ENCODE measurements at places on chromosomes 3 and 15.

- DNase-seq: no peak
Observed at GRCh38 chr3:174495311-174495710, 363.8 kb upstream of the NAALADL2 start.

DNA sequence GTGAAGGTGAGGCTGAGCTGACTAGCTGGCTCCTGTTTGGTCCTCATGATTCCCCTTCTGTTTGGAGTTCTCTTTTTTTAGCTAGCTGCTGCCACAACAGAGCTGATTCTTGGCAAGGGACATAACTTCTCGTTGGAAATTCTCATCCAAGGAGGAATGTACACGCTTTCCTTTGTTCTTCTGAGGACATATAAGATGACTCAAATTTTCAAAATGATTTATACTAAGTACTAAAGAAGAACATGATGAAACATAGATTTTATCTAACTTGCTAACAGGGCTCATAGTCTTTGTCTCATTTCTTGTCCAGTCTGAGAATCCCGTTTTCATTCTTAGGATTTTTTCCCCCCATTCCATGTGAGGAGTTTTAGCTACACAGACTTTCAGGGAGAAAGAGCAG lies 2.9 kb upstream of the TFG start:
- no peak for DNase-seq

GRCh38 chr15:80272987-80273386 lies 21.0 kb upstream of the CTXND1 start:
- no peak for DNase-seq

DNA sequence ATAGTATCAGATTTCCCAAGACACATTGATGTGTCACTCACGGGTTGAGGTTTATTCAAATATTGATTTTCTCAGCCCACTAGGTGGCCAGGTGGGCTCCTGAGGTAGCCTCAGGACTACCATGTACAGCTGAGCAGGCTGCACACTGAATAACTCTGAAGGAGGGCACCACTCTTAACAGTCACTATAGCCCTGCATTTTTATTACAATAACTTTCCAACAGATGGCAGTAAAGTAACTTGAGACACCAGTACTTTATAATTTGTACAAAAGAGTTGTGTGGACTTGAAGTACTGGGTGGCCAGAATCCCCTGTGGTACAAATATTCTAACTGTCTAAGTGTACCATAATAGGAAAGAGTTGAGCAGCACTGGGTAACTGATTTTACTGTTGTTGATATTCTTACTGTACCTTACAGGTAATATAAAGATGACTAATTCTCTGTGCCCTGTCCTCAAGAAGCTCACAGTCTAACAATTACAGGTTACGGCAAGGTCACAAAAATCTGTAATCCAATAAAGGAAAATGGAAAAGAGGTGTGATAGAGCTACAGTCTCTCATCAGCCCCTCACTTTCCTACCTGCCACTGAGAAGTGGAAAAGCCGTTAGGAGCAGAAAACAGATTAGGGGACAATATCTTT lies 76.0 kb downstream of the ETFA start:
- no peak for DNase-seq

GRCh38 chr15:52071570-52071969 lies 41.0 kb downstream of the BCL2L10 start:
- no peak for DNase-seq

- no peak for DNase-seq
Observed at GRCh38 chr3:71028184-71028583, 555.3 kb downstream of the FOXP1 start.

DNA sequence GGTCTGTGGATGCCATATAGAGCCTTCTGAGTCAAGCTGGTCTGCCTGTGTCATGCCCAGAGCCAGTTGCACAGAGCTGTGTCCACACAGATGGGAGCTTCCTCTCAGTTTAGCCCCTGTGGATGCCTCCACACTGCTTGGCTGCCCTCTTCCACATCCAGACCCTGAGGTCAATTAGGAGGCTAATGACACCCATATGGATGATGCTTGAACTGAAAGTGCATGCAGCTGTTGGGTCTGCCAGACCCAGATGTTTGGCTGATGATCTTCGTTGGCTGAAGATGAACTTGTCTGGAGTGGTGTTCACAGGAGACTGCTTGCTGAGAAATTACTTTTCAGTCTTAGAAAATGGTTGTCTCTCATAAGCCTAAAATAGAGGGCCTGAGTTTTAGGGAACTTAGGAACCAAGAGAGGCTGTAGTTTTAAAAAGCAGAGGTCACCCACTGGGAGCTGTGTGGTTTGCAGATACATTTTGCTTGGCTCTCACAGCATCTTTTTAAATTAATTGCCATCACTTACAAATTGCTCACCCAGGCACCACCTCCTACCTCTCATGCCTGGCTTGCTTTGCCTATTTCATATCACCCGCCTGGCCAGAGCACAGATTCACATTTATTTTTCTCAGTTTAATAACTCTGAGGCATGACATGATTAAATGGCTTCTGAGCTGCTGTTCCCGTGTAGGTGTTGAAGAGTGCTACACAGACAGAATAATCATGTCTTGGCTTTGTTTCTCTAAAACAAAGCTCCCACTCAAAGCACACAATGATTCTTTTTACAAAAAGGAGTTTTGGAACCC lies 176.1 kb downstream of the MINAR1 start:
- no peak for DNase-seq

DNA sequence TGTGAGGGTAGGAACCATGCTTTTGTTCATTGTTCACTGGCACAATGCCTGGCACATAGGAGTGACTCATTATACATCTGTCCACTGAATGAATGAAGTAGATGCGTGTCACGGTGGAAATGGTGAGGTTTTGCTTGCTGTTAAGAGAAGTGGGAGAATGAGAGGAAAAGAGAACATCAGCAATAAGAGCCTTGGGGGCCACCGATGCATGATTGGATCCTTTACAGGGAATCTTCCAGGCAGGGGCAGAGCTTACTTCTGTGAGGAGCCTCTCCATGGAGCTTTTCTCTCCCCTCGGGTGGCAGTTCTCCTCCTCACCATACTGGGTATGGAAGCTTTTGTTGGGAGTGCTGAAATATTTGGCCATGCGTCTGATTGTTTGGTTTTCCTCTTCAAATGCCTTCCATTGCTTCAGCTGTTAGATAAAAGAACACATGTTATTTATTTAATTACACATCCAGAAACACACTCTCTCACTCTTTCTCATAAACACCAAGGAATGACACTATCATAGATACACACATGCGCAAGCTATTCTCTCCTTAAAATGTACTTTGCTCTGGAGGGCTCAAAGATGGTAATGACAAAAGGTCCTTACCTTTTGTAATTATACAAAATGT lies 78.9 kb upstream of the GSK3B start:
- DNase-seq: no peak

DNA sequence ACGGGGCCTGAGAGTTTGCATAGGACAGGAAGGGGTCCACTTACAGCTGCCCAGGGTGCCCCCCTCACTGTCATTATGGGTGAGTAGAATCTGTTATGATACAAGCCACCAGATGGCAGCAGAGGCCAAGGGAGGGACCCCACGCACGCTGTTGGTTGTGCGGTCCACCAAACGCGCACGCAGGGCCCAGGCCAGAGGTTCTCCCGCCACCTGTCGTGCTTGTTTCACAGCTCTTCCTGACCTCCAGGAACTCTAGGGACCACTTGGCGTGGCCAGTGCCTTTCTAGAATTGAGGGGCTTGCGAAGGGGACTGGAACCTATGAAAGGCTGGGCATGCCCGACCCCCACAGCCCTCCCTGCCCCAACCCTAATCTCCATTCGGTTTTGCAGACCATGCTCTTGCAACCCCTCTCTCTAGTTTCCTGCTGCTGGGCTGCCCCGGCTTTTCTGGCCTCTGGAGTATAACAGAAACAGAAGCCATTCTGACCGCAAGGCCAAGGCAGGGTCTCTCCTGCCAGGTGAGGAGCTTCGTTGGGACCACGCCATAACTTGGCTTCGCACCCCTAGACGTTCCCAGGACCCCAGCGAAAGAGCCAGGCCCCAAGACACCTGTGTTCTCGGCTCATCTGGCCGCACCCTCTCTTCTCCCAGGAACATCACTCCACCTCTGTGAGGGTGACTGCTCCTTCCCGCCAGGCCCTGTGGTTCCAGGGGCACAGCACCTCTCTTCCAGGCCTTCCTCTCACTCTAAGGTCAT lies 46.0 kb downstream of the ALDH1L1 start:
- DNase-seq: peak; percentile 6

GRCh38 chr3:33750211-33750548 lies 32.1 kb upstream of the CLASP2 start:
- DNase-seq: no peak

- no peak for DNase-seq
Observed at GRCh38 chr3:171175741-171176234, 149.3 kb upstream of the SLC2A2 start.

DNA sequence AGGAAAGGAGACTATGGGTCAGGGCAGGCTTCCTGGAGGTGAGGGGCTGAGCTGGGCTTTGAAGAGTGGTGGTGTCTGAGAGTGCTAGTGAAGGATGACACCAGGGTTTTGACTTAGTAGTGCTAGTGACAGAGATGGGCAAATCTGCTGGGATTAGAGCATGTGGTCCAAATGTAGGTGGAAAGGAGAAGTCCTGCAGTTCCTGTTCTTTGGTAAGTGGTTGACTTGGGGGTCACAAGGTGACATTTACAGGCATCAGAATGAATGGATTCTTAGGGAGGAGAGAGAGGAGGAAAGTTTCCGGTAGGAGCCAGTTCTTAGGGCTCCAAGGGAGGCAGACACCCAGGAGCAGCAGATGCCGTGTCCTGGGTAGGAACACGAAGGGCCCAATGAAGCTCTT lies 796 bp upstream of the DOCK3 start:
- DNase-seq: no peak

- DNase-seq: no peak
Observed at GRCh38 chr3:86723433-86723832, 267.5 kb downstream of the VGLL3 start.

- DNase-seq: no peak
Observed at GRCh38 chr15:98202256-98202655, 241.8 kb downstream of the ARRDC4 start.

- DNase-seq: no peak
Observed at GRCh38 chr3:40911264-40911663, 288.0 kb upstream of the CTNNB1 start.

GRCh38 chr3:5332270-5332956 lies 144.9 kb downstream of the EDEM1 start:
- no peak for DNase-seq
